SK-N-SH treated with all-trans-retinoic acid at 6 μM for 48 hours (cell line): ENCODE measurements at places on chromosomes 1 and 21.

DNA sequence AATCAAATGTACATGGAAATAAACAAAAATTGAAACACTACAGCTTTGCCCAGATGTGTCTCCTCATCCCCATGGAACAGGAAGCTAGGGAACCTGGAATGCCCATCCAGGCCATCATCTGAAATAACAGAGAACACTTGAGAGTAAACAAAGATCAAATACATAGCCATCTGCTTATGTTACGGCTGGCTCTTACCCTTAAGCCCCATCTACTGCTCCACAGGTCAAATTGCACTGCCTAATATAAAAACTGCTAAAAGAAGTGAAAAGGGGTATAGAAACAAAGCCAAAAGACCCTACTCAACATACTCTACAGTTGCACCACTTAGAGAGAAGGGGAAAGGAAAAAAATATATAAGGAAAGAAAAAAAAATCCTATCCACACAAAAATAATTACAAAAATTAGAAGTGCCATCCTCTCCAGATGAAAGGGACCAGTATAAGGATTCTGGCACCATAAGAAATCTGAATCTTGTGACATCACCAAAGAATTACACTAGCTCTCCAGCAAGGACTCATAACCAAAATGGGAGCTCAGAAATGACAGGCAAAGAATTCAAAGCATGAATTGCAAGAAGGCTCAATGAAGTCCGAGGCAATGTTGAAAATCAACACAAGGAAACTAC lies 26.9 kb downstream of the OR6Y1 start:
- peak; percentile 60; the same call in 1 of the 3 replicates for ATAC-seq

GRCh38 chr1:5597171-5597850 lies 394.9 kb downstream of the NPHP4 start:
- no peak for ATAC-seq

DNA sequence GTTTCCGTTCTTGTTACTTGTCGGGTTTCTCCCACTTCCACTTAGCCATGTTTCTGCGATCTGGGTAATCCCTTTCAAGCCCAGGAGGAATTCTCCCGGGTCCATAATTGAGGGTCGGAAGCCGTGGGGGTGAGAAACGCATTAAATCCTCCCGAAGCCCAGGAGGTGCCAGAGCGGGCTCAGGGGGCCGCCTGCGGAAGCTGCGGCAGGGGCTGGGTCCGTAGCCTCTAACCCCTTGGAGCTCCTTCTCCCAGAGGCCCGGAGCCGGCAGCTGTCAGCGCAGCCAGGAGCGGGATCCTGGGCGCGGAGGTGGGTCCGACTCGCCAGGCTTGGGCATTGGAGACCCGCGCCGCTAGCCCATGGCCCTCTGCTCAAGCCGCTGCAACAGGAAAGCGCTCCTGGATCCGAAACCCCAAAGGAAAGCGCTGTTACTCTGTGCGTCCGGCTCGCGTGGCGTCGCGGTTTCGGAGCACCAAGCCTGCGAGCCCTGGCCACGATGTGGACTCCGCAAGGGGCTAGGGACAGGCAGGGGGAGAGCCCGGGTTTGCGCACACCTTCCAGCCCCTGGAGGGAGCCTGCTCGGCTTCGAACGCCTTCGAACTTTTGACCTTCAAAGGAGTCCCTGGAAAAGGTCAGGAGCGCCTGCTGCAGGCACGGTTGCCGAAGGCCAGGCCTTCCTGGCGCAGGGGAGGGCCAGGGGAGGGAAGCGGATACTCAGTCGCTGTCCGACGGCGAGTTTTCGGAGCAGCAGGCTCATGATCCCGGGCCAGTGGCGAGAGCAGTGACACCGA lies 1.7 kb upstream of the SIM2 start:
- no peak for ATAC-seq

- no peak for ATAC-seq
Measured at GRCh38 chr1:193094112-193094511, 11.1 kb downstream of the GLRX2 start.

GRCh38 chr1:205316161-205316566 lies 5.4 kb downstream of the NUAK2 start:
- ATAC-seq = no peak

- no peak for ATAC-seq
Measured at GRCh38 chr21:15421441-15421881, 308.3 kb upstream of the USP25 start.

DNA sequence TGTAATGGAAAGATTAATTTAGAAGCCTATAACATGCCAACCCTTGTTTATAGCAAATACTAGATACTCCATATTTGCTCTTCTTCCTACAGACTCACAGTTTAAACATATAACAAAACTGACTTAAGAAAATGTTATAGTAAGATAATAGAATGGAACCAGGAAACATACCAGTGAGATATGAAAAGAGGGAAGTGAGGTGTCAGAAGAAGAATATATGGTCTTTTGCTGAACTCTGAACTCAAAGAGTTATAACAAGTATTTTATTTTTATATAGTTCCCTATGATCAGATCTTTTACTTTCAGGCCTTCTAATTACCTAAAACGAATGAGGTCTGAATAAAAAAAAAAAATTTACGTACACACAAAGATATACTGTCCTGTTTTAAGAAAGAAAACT lies 20.9 kb downstream of the TMED5 start:
- ATAC-seq = no peak
